ENCODE measurements at places on chromosomes 12 and 14.

GRCh38 chr14:101410126-101410525, 151.2 kb upstream of the DIO3 start:
- no peak for DNase-seq

GRCh38 chr12:92186038-92186470, 40.4 kb upstream of the BTG1 start:
- DNase-seq, result no peak

DNA sequence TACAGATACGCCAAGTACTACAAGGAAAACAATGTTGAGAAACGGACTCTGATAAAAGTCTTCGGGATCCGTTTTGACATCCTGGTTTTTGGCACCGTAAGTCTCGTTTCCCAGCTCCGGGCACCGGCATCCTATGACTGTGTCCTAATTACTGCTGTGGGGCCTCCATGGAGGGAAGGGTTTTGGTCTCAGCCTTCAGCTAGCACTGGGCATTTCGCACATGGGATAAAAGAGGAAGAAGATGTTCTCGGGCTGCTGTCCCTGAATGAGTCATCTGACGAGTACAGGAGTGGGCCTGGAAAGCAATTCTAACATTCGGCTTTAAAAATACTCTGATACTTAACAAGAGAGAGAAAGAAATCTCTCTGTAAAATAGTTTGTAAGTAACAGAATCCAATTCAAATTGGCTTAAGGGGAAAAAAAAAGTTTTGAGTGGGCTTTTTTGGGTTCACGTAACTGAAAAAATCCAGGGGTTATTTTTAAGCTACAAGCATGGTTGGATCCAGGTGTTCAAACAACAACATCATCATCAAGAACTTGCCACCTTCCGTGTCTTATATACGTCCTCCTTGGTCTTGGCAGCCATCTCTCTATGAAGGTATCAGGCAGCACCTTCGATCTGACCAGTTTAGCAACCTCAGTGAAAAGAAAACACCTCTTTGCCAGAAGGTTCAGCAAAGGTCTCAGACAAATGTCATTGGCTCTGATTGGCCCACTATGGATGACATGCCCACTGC, 34.4 kb upstream of the P2RX4 start:
- no peak for DNase-seq

- no peak for DNase-seq
Observed at GRCh38 chr12:80848858-80849257, 88.9 kb downstream of the LIN7A start.

DNA sequence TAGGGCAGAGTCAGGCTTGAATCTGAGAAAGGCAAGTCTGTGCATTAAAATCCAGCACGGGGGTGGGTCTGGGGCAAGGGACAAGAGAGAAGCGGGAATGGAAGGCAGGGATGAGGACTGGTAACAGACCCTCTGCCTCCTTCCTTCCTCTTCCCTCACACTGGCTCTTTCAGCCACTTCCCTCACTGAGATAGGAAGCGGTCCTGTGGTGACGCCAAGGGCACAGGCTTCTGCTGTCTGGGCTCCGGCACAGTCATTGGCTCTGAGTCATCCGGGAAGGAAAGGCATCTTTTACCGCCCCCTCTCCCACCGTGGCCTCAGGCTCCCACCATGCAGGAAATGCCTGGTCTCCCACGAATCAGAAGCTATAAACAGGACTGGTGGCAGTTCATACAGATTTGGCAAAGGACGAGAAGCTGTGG, 70.2 kb downstream of the ETV6 start:
- no peak for DNase-seq

GRCh38 chr12:57460841-57461275, 1.3 kb downstream of the GLI1 start:
- peak; percentile 54 for DNase-seq

DNA sequence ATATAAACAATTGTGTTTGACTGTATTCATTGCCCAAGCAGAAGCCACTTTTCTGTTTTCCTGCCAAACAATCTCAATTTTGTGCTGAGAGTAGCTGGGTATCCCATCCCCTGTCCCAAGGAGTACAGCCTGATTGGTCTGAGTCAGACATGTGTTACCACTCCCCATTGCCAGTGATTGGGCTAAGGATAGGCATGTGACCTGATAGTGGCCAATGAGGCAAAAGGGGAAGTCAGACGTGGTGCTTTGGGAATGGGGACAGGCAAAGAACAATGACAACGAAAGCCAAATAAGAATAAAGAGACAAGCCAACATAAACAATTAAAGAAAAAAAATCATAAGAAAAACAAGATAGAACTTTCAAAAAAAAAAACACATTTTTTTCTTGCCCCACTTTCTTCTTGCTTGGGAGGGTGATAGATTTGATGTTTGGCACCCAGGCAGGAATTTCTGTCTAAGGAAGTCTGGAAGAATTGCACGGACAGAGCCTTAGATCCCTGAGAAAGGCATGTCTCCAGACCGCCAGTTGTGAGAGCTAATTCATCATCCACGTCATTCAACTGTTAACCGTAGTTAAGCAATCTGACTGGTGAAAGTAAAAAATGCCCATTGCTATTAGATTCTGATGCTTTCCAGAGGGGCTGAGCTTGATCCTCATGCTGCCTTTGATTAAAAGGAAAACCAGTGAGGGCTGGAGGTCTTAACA, 626.6 kb upstream of the TMEM132C start:
- no peak for DNase-seq

- DNase-seq, result no peak
Observed at GRCh38 chr14:105427412-105427811, 7.8 kb downstream of the MTA1 start.

DNA sequence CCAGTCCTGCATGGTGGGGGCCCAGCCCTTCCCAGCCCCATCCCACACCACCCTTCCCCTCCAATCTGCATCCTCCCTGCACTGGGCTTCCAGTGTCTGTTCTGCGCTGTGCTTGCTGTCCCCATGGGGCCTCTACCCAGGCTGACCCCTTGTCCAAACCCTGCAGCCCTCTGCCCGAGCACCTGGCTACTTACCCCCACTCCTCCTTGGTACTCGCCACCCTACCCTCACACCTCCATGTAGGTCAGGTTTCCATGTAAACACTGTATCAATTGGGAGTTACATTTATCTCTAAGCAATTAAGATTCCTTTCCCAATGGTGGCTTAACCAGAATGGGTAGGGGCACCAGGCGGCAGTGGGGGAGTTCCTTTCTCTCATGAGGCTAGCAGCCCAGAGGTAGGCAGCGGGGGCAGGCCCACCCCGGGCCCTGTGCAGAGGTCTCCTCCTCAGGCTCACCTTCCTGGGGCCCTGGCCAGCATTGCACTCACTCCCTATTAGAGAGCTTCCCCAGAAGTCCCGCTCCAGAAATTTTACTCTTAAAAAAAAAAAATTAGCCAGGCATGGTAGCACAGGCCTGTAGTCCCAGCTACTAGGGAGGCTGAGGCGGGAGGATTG, 76.6 kb upstream of the CCND2 start:
- DNase-seq, result no peak

GRCh38 chr14:91303091-91303923, 58.8 kb upstream of the GPR68 start:
- no peak for DNase-seq

- DNase-seq, result no peak
Observed at GRCh38 chr12:19506497-19506896, 67.2 kb downstream of the AEBP2 start.

- no peak for DNase-seq
Observed at GRCh38 chr12:122491991-122492390, 8.7 kb downstream of the ZCCHC8 start.

- no peak for DNase-seq
Observed at GRCh38 chr14:61120576-61120975, 139.5 kb downstream of the SLC38A6 start.

GRCh38 chr12:110762891-110763290, 20.2 kb upstream of the PPP1CC start:
- no peak for DNase-seq

GRCh38 chr14:68819260-68819691, 26.4 kb upstream of the ZFP36L1 start:
- no peak for DNase-seq

- no peak for DNase-seq
Observed at GRCh38 chr12:107025671-107026070, 38.7 kb upstream of the MTERF2 start.

DNA sequence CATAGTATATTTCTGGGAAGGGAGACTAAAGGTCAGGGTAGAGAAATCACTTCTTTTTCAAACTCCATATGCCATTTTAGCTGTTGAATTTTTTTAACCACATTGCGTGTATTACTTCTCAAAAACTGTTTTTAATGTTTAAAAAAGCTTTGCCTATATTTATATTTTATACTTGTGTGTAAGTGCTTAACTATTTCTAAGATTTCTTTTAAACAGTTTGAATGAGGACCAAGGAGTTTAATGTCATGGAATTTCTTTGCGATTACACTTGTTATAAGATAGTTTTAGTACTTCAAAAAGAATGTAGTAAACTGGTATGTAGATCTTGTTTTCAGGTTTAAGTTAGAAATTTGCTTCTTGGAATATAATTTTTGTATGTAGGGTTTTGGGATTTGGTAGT, 7.2 kb downstream of the SPATA7 start:
- DNase-seq, result no peak

- DNase-seq, result no peak
Observed at GRCh38 chr12:100504804-100505203, 31.1 kb downstream of the NR1H4 start.

DNA sequence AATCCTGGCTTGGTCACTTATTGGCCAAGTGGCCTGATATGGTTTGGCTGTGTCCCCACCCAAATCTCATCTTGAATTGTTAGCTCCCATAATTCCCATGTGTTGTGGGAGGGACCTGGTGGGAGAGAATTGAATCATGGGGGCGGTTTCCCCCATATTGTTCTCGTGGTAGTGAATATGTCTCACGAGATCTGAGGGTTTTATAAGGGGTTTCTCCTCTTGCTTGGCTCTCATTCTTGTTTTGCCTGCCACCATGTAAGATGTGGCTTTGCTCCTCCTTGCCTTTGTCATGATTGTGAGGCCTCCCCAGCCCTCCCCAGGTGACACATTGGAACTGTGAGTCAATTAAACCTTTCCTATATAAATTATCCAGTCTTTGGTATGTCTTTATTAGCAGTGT, 18.8 kb upstream of the P2RX4 start:
- DNase-seq, result no peak

DNA sequence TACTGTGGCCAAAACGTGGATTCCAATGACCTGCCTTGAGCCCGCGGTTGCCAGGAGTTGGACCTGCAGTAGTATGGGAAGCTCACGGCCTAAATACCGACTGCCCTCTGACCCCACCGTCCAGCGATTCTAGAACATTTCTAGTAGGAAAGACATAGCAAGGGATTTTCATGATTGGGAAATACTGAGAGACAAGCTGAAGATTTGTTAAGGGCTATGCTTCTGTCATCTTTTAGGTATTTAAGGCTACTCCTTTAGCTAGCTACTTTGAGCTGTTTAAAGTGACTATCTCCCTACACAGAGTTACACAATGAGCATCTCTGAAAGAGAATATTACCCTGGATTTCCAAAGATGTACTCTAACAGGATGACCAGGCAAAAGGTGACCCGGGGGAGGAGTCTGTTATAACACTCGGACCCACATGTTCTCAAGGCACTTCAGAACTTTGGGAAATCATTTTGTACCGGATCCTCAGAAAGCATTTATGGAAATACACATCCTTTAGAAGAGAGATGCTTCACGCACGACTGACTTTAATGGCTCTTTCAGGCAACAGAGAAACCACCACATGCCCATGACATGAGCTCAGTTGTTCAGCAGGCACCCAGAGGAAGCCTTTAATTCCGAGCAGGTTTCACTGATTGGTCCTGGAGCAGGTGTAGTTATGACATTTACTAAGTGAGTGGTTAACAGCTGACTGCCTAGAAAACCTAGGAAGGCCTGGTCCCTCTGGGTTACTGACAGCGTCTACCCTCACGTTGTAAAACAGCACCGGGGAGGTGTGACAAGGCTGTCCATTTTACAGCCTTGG, 4.2 kb downstream of the BAG5 start:
- no peak for DNase-seq

DNA sequence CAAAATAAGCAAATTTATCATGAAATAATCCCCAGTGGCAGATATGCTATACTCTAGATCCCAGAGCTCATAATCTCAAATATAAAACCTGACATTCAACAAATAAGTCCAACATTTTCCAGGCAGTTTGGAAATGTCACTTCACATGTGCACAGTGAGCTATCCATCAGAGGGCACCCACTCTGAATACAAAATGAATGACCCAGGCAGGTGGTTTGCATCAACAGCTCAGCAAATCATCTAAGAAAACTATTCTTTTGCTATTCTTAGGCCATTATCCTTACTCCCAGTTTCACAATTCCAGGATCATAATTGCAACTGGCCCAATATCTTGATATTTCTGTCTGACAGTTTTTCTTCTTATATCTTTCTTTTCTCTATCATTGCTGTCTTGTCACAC, 38.5 kb downstream of the TRIM9 start:
- no peak for DNase-seq

GRCh38 chr12:106115440-106115839, 23.3 kb downstream of the NUAK1 start:
- no peak for DNase-seq

DNA sequence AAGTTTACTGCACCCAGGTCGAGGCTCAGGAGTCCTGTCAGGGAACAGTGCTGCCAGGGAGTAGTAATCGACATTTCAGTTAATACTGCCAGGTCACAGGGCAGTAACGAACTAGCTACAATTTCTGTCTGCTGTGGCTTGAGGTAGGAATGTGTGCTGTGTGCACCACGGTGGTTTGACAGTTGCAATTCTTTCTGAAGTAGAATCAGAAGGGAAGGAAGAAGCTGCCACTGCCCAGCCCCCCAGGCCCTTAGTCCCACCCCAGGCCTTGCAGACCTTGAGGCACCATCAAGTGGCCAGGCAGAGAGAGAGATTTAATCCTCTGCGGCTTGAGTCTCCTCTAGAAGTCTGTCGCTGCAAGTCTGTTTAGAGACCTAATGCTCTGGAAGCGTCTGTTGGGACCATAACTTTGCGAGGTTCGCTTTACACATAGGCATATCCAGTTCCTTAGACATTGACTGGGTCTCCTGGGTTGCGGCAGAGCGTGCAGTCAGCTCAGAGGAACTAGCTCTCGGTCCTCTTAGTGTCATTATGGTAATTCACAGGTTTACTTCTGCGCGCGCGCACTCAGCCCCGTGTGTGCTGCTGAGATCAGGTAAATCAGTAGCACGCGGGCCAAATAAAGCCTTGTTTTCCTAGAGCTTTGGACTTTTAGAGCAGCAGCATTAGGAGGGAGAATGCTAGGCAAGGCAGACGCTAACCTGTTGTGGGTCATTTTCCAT, 9.8 kb downstream of the NKX2-1 start:
- DNase-seq, result no peak

- DNase-seq, result no peak
Observed at GRCh38 chr14:94868772-94869072, 98.8 kb upstream of the GSC start.

DNA sequence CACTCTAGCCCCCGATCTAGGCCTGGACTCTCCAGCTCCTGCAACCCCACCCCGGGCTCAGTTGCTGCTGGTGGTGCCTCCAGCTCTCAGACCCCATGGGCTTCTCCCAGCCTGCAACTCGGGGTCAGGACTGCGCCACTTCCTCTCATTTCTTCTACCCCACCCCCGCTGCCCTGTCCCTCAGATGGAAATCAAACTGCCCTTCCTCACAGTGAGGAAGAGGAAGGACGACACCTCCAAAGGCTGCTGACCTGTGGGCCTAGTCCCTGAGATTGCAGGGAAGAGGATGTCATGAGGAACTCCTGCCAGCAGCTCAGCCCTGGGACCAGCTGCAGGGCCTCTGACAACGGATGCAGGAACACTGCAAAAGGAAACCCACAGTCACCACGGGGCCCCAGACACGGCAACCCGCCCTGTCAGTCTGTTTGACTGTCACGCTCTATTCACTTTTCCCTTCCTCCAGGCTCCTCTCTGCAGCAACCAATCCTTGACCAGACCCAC, 29.3 kb upstream of the PNMA1 start:
- no peak for DNase-seq

All from neural crest cell (in vitro differentiated cells).